ENCODE measurements at places on chromosomes 5 and 9.

DNA sequence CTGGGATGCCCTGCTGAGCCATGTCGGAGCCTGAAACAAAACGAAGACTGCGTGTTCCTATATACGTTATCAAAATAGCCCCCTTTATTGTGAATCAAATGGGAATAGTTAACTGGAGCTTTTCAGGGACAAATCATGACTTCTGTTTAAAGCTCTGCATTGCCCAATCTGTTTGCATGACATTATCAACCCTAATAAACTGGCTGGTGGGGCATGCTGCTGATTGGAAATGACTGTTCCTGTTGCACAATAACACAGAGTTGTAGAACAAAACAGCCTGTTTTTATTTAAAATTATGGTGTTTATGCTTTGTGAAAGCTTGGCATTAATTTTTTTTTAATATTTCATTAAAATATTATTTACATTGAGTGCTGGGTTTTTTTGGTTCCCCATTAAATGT, 215.5 kb downstream of the TMEM167A start:
- DNase-seq: no peak

- no peak for DNase-seq
Observed at GRCh38 chr5:147310059-147310704, 75.4 kb downstream of the STK32A start.

- no peak for DNase-seq
Observed at GRCh38 chr5:43409809-43410271, 2.4 kb downstream of the CCL28 start.

GRCh38 chr5:139190125-139190524, 8.0 kb downstream of the SIL1 start:
- no peak for DNase-seq

GRCh38 chr5:78554670-78555069, 93.9 kb downstream of the LHFPL2 start:
- no peak for DNase-seq

DNA sequence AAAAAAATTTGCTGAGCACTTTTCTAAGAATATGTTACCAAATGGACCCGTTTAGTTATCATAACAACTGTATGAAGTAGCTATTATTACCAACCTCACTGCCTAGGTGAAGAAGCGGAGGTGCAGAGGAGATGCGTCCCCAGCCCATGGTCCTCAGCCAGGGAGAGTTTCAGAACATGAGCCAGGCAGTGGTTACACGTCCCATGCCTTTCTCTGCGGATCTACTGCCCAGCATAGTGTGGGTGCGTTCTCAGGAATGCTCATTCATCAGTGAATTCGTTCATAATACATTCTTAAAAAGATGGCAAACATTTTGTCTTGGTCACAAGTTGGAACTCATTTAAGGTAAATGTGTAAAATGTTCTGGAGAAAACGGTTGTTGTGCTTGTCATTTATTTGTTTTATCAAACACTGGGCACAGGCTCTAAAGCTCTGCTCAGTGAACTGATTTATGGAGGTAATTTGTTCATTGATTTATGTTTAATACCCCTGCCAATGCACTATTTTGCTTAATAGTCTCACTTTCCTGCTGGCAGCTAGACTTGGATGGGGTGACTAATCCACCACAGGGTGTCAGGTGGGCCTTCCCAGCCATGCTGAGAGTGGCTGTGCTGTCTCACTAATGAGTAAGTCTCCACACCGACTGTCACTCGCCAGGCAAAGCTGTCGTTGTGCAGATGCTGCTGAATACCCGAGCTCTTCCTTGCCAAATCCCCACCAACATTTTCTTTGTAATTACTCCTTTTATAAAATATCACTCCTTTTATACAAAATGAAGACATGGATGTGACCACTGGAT, 248.8 kb downstream of the TENT4A start:
- no peak for DNase-seq
